ENCODE measurements at places on chromosomes 4 and X.

GRCh38 chrX:154374313-154375155 is at the start of gene FLNA:
Gene FLNA (minus strand): TSS chrX:154374634. CDS start chrX:154371245, 3,389 bp downstream.
- DNase-seq, result peak; percentile 57

GRCh38 chrX:39675619-39676018 is 422.1 kb downstream of the BCOR start:
- DNase-seq, result no peak

DNA sequence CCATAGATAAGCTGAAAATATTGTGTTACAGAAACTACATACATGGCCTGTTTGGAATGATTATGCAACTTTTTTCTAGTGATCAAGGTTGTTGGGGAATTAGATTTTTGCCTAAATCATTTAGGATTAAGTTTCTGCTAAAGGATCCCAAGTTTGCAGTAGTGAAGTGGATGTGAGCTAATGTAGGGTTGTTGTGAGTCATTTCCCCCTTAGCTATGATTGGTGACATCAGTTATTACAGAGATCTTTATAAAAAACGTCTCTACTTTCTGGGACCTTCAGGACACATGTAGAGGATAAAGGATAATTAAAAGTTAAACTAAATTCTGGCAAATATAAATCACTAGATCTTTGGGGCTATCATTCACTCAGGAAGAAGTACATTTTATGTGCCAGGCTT is 133.3 kb downstream of the GATB start:
- no peak for DNase-seq

DNA sequence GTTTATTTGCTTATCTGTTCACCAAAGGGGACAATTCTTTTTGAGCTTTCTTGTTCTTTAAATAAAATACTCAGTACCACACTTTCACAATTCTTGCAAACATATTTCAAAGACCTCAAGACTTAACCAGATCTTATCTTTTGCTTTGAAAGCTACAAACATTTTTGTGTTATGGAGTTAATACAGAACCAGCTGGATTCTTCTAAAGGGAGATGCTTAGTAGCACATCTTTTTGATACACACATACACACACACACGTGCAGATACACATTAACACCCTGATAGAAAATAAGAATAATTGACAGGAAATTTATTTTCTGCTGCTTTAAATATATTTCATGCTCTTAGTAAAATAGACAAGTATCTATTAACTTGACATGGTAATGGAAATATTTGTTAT is 379.1 kb downstream of the SH2D1A start:
- no peak for DNase-seq

DNA sequence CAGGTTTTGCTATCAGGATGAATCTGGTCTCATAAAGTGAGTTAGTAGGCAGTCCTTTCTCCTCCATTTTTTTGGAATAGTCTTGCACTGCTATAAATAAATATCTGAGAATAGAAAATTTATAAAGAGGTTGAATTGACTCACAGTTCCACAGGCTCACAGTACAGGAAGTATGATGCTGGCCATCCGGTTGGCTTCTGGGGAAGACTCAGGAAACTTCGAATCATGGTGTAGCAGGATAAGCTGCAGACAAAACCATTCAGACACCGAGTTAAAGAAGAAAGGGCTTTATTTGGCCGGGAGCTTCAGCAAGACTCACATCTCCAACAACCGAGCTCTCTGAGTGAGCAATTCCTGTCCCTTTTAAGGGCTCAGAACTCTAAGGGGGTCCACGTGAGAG is 348.2 kb downstream of the KCTD8 start:
- DNase-seq, result no peak

GRCh38 chr4:29717287-29718057 is 1002.7 kb upstream of the PCDH7 start:
- DNase-seq, result no peak

DNA sequence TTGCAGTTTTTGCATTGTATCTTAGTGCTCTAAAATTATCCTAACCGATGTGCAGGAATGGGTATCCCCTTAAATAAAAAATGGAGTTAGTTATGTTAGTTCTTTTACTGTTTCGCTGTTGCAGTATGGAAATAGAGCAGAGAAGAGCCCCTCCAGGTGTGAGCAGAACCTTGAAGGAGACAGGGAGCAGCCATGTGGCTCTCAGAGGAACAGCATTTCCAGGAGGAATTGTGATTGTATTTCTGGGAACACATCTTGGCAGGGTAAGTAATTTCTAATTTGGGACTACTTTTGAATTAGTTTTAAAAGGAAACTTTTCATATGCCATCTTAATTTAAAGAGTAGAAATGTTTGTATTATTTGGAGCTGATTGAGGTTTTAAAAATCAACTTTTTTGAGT is 5.3 kb upstream of the CCDC158 start:
- no peak for DNase-seq

DNA sequence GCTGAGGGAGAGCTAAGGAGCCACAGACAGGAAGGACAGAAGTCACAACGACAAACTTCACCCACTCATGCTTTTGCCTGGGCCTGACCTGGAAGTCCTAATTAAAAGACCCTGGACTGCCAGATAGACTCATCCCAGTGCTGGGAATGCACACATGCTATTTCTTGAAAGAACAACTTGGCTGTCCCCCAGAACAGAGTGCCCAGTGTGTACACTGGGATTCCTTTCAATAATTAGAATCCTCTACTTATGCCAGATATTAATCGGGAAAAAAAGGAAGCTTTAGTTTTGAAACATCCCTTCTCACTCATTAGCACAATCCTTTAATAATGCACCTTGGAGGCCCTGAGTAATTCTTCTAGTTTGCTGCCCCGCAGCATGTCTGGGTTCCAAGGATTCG is 3.4 kb downstream of the HOPX start:
- DNase-seq, result no peak

DNA sequence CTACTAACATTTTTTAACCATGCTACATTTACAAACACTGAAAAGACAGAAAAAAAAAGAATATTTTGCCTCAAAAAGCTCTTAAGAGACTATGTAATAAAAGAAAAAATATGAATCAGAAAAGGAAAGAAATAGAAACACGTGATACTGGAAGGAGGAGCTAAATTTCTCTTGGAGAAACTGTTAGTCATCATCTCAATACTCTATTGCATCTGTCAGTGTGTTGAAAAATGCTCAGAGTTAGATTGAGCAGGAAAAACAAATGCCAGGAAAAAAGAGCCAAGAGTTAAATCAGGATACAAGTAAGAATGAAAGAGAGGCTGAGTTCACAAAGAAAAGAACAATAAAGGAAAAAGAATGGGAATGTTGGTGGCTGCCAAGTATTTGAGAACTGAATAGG is 2.6 kb downstream of the RAB28 start:
- no peak for DNase-seq

DNA sequence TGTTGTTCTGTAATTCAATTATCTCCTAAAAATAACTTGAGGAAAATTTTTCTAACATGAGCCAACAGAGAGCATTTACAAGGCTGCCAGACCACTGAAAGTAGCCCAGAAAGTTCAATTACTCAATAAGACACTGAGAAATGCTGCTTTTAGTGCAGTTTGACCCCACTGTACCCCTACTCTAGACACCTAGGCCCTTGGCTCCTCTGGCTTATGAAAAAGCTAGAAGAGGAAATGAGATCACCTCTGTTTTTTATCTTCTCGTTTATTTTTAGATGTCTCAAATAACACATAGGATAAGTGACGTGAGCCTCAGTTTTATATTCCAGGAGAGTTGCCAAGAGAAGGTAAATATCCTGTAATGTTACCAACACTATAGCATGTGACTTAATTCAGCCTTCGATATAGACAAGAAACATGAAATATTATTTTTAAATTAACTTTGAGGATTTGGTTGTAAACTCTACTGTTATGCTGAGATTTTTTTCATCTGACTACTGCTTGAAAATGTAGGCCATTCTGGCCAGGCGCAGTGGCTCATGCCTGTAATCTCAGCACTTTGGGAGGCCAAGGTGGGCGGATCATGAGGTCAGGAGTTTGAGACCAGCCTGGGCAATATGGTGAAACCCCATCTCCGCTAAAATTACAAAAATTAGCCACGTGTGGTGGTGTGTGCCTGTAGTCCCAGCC is 24.4 kb downstream of the TNIP3 start:
- peak; percentile 52 for DNase-seq

DNA sequence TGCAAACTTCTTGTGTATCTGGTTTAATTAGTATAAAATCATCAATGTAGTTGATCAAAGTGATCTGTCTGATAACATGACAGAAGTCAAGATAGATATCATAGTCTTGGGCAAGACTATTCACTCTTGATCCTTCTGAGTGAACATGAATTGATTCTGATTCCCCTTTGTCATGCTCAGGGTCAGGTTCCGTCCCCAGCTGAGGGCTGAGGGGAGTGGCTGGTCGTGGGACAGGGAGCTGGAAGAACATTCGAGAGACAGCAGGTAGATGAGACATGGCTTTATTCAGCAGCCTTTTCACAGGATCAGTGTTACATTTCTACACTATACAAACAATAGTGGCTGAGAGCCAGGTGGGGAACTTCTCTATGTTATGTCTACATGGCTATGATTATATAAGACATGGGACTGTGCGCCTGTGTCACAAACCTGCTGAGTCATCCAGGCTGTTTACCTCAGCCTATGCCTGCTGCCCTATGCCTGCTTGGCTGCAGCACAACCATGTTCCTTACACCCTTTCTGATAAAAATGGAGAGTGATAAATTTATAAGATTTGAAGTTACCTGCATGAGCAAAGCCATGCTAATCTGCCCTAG is 586.9 kb upstream of the NR3C2 start:
- DNase-seq, result no peak

DNA sequence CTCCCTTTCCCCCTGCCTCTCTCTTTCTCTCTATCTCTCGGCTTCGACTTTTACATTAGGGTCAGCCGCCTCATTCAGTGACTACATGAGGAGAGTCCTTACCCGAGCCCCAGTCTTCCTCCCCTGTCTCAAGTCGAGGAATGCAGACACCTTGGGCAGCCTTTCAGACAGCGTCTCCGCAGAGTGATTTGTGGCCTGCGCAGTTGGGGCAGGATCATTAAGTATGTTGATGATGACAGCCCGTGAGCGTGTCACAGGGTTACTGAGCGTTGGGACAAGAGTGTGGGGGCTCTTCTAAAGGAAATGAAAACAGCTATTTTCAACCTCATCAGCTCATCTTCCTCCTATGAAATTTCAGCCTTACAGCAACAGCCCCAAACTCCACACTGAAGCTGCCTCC is 312.1 kb upstream of the GATB start:
- DNase-seq, result no peak

DNA sequence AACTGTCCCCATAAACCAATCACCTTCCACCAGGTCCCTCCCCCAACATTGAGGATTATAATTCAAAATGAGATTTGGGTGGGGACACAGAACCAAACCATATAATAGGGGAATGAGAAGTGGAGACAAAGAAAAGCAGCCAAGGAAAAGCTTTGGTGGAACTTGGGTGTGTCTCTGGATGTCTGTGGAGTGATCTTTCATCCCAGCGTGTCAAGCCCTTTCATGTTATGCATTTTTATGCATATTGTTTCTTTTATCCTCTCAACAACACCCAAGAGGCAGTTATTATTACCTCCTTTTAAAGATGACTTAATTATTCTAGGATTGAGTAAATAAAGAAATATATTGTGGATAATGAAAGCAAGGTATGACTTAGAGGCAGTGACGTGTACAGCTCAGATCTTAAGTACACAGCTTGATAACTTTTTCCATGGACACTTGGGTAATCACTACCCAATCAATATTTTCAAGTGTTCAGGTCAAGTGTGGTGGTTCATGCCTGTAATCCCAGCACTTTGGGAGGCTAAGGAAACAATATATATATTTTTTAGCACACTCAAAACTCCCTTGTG is 42.6 kb upstream of the HOPX start:
- no peak for DNase-seq

- no peak for DNase-seq
Measured at GRCh38 chrX:97229318-97229717, 345.6 kb downstream of the RPA4 start.

- peak; percentile 39 for DNase-seq
Measured at GRCh38 chr4:145565328-145565727, 53.9 kb upstream of the MMAA start.

DNA sequence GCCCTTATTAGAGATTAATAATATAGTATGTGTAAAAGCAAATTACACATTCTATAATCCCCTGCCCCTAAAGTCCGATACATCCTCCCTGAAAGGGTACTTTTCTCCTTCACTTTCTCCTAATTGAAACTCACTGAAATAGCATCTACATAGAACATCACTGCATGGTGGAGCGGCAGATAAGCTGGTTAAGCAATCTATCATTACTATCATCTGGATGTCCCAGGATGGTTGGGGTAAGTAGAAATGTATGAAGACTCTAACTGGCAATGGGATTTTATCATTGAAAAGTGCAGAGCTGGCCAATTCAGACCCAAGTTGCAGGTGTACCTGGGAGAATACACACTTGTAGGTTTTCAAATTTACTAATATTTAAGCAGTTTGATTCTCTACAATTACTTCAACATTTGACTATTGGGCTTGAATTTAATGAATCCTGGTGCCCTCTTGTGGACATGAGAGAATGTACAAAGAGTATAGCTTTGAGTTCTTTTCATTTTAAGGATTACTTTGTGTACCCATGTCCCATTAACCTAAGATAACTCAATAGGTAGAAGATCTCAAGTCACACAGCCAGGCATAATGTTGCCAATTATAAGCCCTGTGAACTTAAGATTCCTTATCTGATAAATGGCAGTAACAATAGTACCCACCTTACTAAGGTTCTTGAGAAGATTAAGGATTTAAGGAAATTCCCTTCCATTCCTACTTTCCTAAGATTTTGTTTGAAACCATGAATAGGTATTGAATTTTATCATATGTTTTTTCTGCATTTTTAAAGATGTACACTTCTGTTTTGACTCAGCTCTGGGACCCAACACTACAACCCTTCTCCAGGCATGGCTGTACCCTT is 69.8 kb downstream of the SHROOM3 start:
- peak; percentile 59 for DNase-seq

DNA sequence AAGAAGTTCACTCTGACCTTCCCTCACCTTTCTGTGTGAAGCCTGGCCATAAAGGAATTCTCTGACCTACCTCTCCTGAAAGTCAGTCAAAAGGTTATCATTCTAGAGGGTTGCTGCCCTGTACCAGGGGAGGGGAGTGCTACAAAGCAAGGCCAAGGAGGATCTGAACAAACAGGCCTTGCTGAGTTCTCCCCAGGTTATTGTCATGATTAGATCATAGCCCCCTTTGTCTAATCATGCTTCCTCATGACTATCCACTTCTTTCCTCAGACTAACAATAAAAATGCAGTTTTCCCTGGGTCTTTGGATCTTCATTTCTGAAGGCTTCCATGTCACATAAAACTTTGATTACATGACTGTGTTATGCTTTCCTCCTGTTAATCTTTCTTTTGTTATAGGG is 472.0 kb downstream of the IQCM start:
- DNase-seq, result no peak

GRCh38 chrX:53294024-53294648 is 12.8 kb upstream of the IQSEC2 start:
- DNase-seq, result no peak

GRCh38 chr4:73315091-73315490 is 56.5 kb upstream of the ANKRD17 start:
- no peak for DNase-seq

DNA sequence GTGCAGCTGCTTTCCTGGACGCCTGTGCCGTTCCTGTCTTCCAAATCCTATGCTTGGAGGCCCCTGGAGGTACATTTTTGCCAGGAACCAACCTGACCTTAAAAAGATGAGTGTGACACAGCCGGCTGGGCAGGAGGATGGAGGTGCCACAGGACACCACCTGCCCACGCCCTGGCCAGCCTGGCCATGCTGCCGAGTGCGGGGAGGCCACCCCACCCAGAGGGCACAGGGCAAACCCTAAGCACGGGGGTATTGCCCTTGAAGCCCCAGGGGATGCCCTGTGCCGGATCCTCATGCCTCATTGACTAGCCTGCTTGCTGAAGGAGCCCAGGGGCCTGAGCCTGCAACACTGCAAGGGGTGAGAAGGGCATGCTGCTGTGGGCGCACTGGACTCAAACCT is 20.1 kb downstream of the FGFR3 start:
- no peak for DNase-seq
